Esophagus squamous epithelium (tissue), 5 donors: ENCODE measurements at places on chromosomes 6 and 20. TPM values are rescaled to one million over a fixed set of nuclear protein-coding genes. Genes with fewer than 3 reads are reported as not detected.

- peaks cover 13% of the 10 kb centered on the region for H3K4me1 ChIP-seq
- H3K36me3 ChIP-seq = no peaks in the 10 kb centered on the region
- no peak for DNase-seq
These were observed 12.7 kb upstream of the VNN1 start for GRCh38 chr6:132726608-132726975.

- H3K36me3 ChIP-seq = no peaks in the 10 kb centered on the region
- no peak for DNase-seq
- no peak overlapping the region for H3K27ac ChIP-seq
- H3K4me1 ChIP-seq = no peaks in the 10 kb centered on the region
- H3K4me3 ChIP-seq = no peak overlapping the region
- no peaks in the 10 kb centered on the region for H3K27me3 ChIP-seq
These were observed 32.5 kb downstream of the SDHAF4 start for GRCh38 chr6:70599187-70599586.

- H3K4me1 ChIP-seq = no peaks in the 10 kb centered on the region
- H3K36me3 ChIP-seq = no peaks in the 10 kb centered on the region
- H3K4me3 ChIP-seq = no peak overlapping the region
- DNase-seq = no peak
These were observed 159.1 kb upstream of the PREP start for GRCh38 chr6:105562027-105562426.

- no peak overlapping the region for H3K4me3 ChIP-seq
- no peaks in the 10 kb centered on the region for H3K27me3 ChIP-seq
- no peak for DNase-seq
- no peak overlapping the region for H3K27ac ChIP-seq
These were observed 69.1 kb downstream of the RNF217 start for GRCh38 chr6:125031385-125031784.

- H3K4me3 ChIP-seq = no peak overlapping the region
- H3K27ac ChIP-seq = no peak overlapping the region
- no peaks in the 10 kb centered on the region for H3K27me3 ChIP-seq
- H3K36me3 ChIP-seq = peaks cover 8% of the 10 kb centered on the region
These were observed 18.1 kb downstream of the SLX4IP start for GRCh38 chr20:10453241-10453640.

- no peak overlapping the region for H3K4me3 ChIP-seq
- no peaks in the 10 kb centered on the region for H3K27me3 ChIP-seq
- peaks cover 12% of the 10 kb centered on the region for H3K4me1 ChIP-seq
- H3K36me3 ChIP-seq = no peaks in the 10 kb centered on the region
These were observed 33.2 kb upstream of the CST7 start for GRCh38 chr20:24915892-24916291.

DNA sequence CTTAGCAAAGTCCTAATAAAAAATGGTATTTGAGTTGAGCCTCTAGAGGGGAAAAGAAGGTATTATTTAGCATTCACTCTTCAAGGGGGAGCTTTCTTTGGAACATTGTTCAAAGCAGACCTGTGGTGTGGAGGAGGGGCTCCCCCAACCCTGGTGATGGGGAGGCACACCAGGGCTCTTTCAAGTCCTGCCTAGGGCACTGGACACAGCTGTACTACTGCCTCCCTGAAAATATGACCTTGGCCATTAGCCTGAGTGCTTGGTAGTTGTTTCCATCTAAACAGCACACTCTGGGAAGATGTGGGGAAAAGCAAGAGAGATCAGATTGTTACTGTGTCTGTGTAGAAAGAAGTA is 215.1 kb upstream of the CNR1 start:
- no peak overlapping the region for H3K4me3 ChIP-seq
- H3K36me3 ChIP-seq = no peaks in the 10 kb centered on the region
- peaks cover 16% of the 10 kb centered on the region for H3K4me1 ChIP-seq
- no peak for DNase-seq

- no peak overlapping the region for H3K27ac ChIP-seq
- DNase-seq = no peak
- H3K36me3 ChIP-seq = no peaks in the 10 kb centered on the region
- no peaks in the 10 kb centered on the region for H3K27me3 ChIP-seq
- no peaks in the 10 kb centered on the region for H3K4me1 ChIP-seq
- no peak overlapping the region for H3K4me3 ChIP-seq
These were observed 1085.3 kb upstream of the MAP3K7 start for GRCh38 chr6:91672201-91672600.

- H3K36me3 ChIP-seq = no peaks in the 10 kb centered on the region
- H3K27ac ChIP-seq = no peak overlapping the region
- H3K4me3 ChIP-seq = no peak overlapping the region
- no peaks in the 10 kb centered on the region for H3K27me3 ChIP-seq
- peaks cover 11% of the 10 kb centered on the region for H3K4me1 ChIP-seq
These were observed 31.3 kb upstream of the GRM4 start for GRCh38 chr6:34177181-34177591.

DNA sequence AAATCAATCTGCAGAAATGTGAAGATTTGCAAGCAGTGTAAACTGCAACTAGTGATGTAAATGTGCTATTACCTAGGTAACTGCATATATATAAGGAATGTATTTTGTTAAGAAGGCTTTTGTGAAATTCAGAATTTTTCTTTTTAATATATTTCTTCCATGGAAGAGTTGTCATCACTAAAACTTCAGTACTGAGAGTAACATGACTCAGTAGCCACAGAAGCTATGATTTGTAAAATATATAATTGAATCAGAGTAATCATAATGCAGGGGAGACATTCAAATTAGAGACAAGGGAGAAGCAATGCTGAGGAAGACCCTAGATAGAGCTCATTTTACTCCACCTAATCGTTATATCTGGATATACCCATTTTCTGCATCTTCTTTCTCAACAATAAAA is 141.7 kb downstream of the ADGRG6 start:
- H3K36me3 ChIP-seq = no peaks in the 10 kb centered on the region
- H3K27me3 ChIP-seq = no peaks in the 10 kb centered on the region
- H3K27ac ChIP-seq = no peak overlapping the region
- H3K4me3 ChIP-seq = no peak overlapping the region

- H3K27ac ChIP-seq = no peak overlapping the region
- H3K4me3 ChIP-seq = peak overlapping the region; percentile 49
- H3K4me1 ChIP-seq = peaks cover 8% of the 10 kb centered on the region
These were observed 59.9 kb upstream of the MAP3K4 start for GRCh38 chr6:160931378-160932310.

- H3K4me1 ChIP-seq = no peaks in the 10 kb centered on the region
- H3K27ac ChIP-seq = no peak overlapping the region
- no peak for DNase-seq
- H3K4me3 ChIP-seq = no peak overlapping the region
- H3K36me3 ChIP-seq = no peaks in the 10 kb centered on the region
These were observed 560.0 kb downstream of the TBC1D32 start for GRCh38 chr6:120774275-120774674.

- H3K4me1 ChIP-seq = no peaks in the 10 kb centered on the region
- no peak for DNase-seq
- no peak overlapping the region for H3K27ac ChIP-seq
- peaks cover 12% of the 10 kb centered on the region for H3K27me3 ChIP-seq
These were observed 22.2 kb upstream of the POU3F2 start for GRCh38 chr6:98812220-98812619.

GRCh38 chr20:6395695-6396094 is 272.9 kb upstream of the FERMT1 start:
- DNase-seq = no peak
- no peaks in the 10 kb centered on the region for H3K27me3 ChIP-seq
- H3K4me3 ChIP-seq = no peak overlapping the region
- H3K4me1 ChIP-seq = no peaks in the 10 kb centered on the region
- no peaks in the 10 kb centered on the region for H3K36me3 ChIP-seq

- no peak for DNase-seq
- no peaks in the 10 kb centered on the region for H3K36me3 ChIP-seq
- H3K4me3 ChIP-seq = no peak overlapping the region
- H3K4me1 ChIP-seq = peaks cover 23% of the 10 kb centered on the region
- no peaks in the 10 kb centered on the region for H3K27me3 ChIP-seq
These were observed 31.4 kb upstream of the GSTA5 start for GRCh38 chr6:52872031-52872430.

- H3K4me3 ChIP-seq = no peak overlapping the region
- no peak for DNase-seq
- no peaks in the 10 kb centered on the region for H3K36me3 ChIP-seq
- no peak overlapping the region for H3K27ac ChIP-seq
- no peaks in the 10 kb centered on the region for H3K27me3 ChIP-seq
- H3K4me1 ChIP-seq = no peaks in the 10 kb centered on the region
These were observed 169.3 kb downstream of the OGFRL1 start for GRCh38 chr6:71457929-71458328.

DNA sequence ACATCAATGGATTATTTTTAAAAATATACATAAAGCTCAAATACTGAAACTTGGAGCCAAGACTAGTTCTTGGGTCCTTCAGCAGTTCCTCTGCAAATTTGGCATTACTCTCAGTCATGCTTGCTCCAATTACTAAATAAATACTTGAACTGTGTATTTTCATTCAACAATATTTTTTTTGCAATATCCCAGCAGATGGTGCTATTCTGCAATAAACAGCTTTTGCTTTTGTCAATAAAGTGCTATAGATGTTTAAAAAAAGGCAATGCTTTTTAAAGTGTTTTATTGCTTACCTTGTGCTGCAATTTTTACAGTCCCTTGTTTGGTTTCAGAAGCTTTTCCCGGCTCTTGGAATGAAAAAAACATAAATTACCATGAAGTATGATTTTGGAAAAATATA is 243.4 kb downstream of the TRDN start:
- H3K36me3 ChIP-seq = no peaks in the 10 kb centered on the region
- H3K4me1 ChIP-seq = no peaks in the 10 kb centered on the region
- H3K27ac ChIP-seq = no peak overlapping the region
- no peak overlapping the region for H3K4me3 ChIP-seq

- H3K27ac ChIP-seq = no peak overlapping the region
- no peaks in the 10 kb centered on the region for H3K4me1 ChIP-seq
- DNase-seq = no peak
These were observed 639.6 kb downstream of the EPHA7 start for GRCh38 chr6:92779746-92780145.

DNA sequence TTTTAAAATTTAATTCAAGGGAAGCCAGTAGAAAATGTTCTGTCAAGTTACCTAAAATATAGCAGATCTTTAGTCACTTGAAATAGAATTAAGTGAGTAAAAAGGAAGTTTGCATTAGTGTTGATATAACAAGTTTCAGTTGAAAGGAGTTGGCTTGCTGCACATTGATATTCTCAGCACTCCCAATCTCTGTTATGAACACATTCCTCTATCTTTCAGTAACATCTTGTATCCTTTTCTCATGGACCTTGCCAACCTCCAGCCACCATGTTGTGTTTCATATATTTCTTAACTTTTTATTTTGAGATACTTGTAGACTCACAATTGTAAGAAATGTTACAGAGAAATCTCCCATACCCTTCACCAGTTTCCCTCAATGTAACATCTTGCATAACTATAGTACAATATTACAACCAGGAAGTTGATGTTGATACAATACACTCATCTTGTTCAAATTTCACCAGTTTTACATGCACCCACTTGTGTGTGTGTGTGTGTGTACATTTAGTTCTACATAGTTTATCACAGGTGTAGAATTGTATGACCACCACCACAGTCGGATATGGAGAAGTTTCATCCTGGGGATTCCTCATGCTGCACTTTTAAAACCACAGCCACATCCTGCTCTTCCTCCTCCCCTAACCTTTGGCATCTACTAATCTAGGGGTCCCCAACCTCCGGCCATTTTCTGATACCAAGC is 20.2 kb upstream of the PAQR8 start:
- no peak for DNase-seq
- H3K4me3 ChIP-seq = no peak overlapping the region
- H3K36me3 ChIP-seq = no peaks in the 10 kb centered on the region
- H3K4me1 ChIP-seq = no peaks in the 10 kb centered on the region
- peak overlapping the region; percentile 7 for H3K27ac ChIP-seq

DNA sequence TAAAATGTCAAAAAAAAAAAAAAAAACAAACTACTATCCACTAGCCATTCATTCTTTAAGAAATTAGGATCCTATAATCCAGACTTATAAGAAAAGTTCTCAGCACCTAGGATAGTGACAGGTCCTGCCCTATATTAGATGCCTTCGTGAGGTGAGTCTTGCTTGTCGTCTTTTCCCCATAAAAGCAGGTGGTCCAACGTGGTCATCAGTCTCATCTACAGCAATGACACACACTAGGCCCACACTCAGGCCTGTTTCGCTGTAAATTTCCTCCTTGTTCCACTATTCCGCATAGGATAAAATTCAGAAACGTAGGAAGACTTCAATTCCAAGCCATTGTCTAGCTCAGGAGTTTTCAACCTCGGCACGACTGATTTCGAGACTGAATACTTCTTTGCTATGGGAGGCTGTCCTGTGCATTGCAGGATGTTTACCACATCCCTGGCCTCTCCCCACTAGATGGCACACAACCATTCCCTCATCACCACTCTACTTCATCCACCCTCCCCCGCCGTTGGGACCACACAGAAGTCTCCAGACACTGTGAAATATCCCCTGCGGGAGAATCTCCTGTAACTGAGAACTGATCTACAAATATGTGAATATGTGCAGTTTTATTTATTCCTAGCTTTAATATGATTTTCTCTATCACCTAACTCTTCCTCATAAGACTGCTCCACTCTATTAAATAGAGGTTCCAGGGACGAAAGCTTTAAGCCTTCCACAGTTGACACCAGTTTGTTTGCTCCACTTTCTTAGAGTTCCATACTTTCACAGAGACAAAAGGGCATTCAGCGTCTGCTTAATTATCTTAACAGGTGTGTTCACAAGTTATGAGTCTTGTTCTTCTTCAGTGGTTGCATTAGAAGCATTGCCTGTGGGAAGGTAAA is 346.3 kb downstream of the BMP2 start:
- no peak for DNase-seq
- H3K27me3 ChIP-seq = no peaks in the 10 kb centered on the region
- H3K36me3 ChIP-seq = no peaks in the 10 kb centered on the region
- no peak overlapping the region for H3K4me3 ChIP-seq

DNA sequence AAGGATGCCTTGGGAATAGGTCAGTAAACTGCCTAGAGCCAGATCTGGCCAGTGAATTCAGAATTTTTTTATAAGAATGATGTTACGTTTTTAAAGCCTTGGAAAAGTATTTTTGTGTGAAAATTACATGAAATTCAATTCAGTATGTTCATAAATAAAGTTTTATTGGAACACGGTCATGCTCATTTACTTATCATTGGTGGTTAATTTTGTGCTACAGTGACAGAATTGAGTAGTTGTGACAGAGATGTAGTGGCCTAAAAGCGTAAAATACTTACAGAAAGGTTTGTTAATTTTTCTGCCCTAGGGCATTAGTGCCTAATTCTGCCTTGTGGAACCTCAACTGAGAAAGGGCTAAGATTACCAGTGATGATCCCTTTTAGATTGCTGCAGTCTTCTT is 28.2 kb downstream of the ZFAND3 start:
- no peaks in the 10 kb centered on the region for H3K36me3 ChIP-seq
- no peak for DNase-seq
- no peak overlapping the region for H3K4me3 ChIP-seq
- H3K27ac ChIP-seq = no peak overlapping the region
- no peaks in the 10 kb centered on the region for H3K27me3 ChIP-seq

GRCh38 chr6:134060491-134061106 is 8.2 kb upstream of the SLC2A12 start:
- H3K27me3 ChIP-seq = no peaks in the 10 kb centered on the region
- no peak overlapping the region for H3K4me3 ChIP-seq
- no peak for DNase-seq

Gene NKX2-4
- total RNA-seq = not detected

Gene LCA5
- 1.3 TPM for total RNA-seq

Gene SMOC2
- total RNA-seq = 35.5 TPM

Gene NR2E1
- not detected for total RNA-seq

Gene PTCRA
- not detected for total RNA-seq

Gene MYMX
- not detected for total RNA-seq

Gene TRIM31
- not detected for total RNA-seq

Gene DDX39B
- 320 TPM for total RNA-seq

Gene C20orf141
- not detected for total RNA-seq

Gene FAM162B
- 6.5 TPM for total RNA-seq

Gene KIZ
- 9.2 TPM for total RNA-seq

Gene MCHR2
- total RNA-seq = not detected

Gene CTAGE9
- not detected for total RNA-seq

Gene IL17F
- not detected for total RNA-seq

Gene CENPB
- 38.8 TPM for total RNA-seq

Gene ZBP1
- 0.12 TPM for total RNA-seq
